Activated T-helper 1 cell treated with anti-CD3 and anti-CD28 coated beads, Interleukin-12 subunit alpha, Interleukin-12 subunit beta, Interleukin-2, Interleukin-4 antibody, amounts not matched to agents 30 ng/mL and 10 ng/mL and 1 ng/mL, durations not matched to agents 14 hours and 24 hours and 36 hours (primary cell): ENCODE measurements at places on chromosomes 2 and 18. TPM values are rescaled to one million over a fixed set of nuclear protein-coding genes. Genes with fewer than 3 reads are reported as not detected.

The RAB6C gene
- total RNA-seq: 0.07 TPM in 1 of 2 replicates, not detected in the other

DNA sequence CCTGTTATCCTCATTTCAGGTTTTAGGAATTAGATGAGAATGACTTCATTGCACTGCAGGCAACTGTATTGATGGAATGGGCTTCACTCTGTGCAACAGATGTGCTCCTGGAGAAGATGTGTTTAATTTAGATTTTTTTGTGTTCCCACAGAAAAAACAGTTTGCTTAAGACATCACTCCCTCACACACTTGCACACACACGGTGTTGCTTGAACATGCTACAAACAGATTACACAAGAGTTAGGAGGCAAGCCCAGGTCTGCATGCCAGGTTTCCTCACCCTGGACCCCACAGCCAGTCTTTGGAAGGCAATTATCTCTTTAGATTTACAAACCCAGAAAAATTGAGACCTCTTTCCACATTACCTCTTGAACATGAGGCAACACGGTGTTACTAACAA, 93.7 kb upstream of the KLHL29 start:
- no peak overlapping the region for H3K4me3 ChIP-seq
- H3K27ac ChIP-seq: no peak overlapping the region
- H3K4me1 ChIP-seq: no peaks in the 10 kb centered on the region
- no peak for DNase-seq

GRCh38 chr2:190407662-190408537, at the start of gene MFSD6:
MFSD6 (plus strand) TSS chr2:190408355; CDS start chr2:190436030, 27,675 bp downstream.
- H3K27me3 ChIP-seq: no peaks in the 10 kb centered on the region
- peaks cover 6% of the 10 kb centered on the region for H3K36me3 ChIP-seq
- H3K27ac ChIP-seq: peak within 1 kb of the TSS; percentile 94

DNA sequence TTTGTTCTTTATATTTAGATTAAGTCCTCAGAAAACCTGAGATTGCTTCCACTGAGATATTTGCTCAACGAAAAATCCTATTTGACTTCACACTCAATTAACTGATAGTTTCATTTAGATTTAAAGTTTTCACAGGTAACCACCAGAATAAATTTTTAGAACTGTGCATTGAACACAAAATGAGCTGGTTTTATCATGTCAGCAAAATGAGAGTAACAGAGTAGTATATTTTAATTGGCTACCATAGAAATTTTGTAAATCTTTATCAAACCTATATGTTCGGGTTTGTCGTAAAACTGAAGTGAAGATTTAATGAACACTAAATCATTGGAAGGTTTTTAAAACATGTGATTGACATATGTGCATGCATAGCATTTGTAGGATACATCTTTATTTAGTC, 32.7 kb upstream of the MFF start:
- no peaks in the 10 kb centered on the region for H3K27me3 ChIP-seq
- no peak overlapping the region for H3K4me3 ChIP-seq
- H3K27ac ChIP-seq: no peak overlapping the region
- H3K4me1 ChIP-seq: peaks cover 4% of the 10 kb centered on the region
- H3K36me3 ChIP-seq: no peaks in the 10 kb centered on the region

GRCh38 chr2:113124984-113125855, 2.2 kb upstream of the IL1RN start:
- H3K27ac ChIP-seq: no peak overlapping the region
- peaks cover 7% of the 10 kb centered on the region for H3K27me3 ChIP-seq
- no peaks in the 10 kb centered on the region for H3K36me3 ChIP-seq

The ABCB11 gene
- 0.02 TPM in 1 of 2 replicates, not detected in the other for total RNA-seq

The HOXD13 gene
- not detected in 2 replicates for total RNA-seq

DNA sequence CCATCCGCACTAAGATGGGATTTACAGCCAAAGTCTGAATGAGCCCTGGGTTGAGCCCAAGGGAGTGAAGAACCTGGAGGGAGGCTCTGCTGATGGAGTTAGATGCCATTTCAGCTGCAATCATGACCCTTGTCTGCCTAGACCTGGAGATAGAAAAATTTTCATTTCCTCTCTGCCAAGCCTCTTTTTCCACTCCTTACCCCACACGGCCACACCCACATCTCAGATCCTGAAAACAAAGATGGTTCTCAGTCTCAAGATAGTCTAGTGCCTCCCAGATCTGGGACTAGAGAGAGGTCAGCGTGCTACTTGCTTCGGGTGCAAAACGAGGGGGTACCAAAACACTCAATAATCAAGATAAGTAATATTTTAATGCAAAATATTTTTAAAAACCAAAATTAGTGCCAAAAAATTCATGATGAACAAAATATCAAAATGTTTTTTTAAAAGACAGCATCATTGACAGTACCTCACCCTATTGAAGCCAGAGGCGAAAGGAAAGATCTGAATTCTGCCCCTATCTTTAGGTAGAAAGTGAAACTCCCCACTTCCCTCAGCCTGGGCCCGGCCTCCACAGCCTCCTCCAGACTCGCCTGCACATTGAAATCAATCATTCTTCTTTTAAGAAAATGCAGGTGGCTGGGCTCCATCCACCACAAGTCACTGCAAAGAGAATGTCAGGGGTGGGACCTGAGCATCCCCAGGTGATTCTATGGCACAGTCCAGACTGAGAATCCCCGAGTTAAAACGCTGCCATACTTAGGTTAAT, 57.8 kb upstream of the GPR45 start:
- H3K27ac ChIP-seq: no peak overlapping the region
- no peaks in the 10 kb centered on the region for H3K27me3 ChIP-seq
- H3K36me3 ChIP-seq: no peaks in the 10 kb centered on the region
- DNase-seq: no peak
- H3K4me1 ChIP-seq: no peaks in the 10 kb centered on the region
- no peak overlapping the region for H3K4me3 ChIP-seq

DNA sequence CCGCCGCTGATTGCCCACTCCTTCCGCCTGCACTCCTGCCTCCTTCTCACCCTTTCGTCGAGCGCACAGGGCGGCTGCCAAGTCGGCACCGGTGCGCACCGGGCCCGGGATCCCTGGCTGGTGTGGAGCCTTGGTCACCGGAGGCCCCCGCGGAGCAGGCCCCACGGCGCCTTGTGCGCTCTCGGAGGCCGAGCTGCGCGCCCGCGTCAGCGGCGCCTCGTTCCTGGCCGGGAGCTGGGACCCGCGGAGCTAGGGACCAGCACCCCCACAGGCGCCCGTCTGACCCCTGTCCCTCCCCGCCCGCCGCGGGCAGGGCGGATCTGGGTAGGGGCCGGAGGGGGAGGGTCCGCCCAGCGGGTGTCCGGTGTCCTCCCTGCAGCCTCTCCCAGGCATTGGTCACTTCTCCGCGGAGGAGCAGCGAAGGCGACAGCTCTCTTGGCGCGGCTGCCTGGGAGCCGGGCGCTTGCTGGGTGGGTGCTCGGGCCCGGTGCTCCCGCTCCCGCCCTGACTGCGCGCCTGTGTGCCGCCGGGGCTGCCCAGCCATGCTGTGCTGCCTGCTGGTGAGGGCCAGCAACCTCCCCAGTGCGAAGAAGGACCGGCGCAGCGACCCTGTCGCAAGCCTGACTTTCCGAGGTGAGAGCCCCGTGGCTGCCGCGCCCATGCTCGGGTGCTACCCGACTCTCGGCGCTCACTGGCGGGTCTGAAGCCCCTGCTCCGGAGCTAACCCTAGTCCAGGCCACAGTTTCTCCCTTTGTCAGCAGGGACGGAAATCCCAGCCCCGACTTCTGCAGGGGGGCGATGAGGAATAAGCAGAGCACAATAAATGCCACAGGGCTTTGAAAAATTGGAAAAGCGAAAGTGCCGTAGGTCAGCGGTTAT, 13.2 kb downstream of the DYSF start:
- peak overlapping the region; percentile 78 for H3K4me3 ChIP-seq
- H3K36me3 ChIP-seq: no peaks in the 10 kb centered on the region
- no peak overlapping the region for H3K27ac ChIP-seq
- H3K27me3 ChIP-seq: peaks cover 36% of the 10 kb centered on the region
- no peak for DNase-seq

The LYG1 gene
- 1.5 and 1.7 TPM in 2 replicates for total RNA-seq

- peaks cover 13% of the 10 kb centered on the region for H3K4me1 ChIP-seq
- H3K36me3 ChIP-seq: peaks cover 10% of the 10 kb centered on the region
- peaks cover 9% of the 10 kb centered on the region for H3K27me3 ChIP-seq
- DNase-seq: no peak
- H3K4me3 ChIP-seq: no peak overlapping the region
- no peak overlapping the region for H3K27ac ChIP-seq
Measured at GRCh38 chr2:65045651-65046050, 10.6 kb upstream of the CEP68 start.

- H3K36me3 ChIP-seq: no peaks in the 10 kb centered on the region
- H3K4me3 ChIP-seq: no peak overlapping the region
- peaks cover 16% of the 10 kb centered on the region for H3K4me1 ChIP-seq
Measured at GRCh38 chr2:73101626-73102256, 11.0 kb downstream of the RAB11FIP5 start.

The RGPD3 gene
- 0.16 and 0.22 TPM in 2 replicates for total RNA-seq

The POU3F3 gene
- total RNA-seq: not detected in 2 replicates

- no peak overlapping the region for H3K4me3 ChIP-seq
- no peak overlapping the region for H3K27ac ChIP-seq
- H3K4me1 ChIP-seq: peaks cover 31% of the 10 kb centered on the region
- peaks cover 51% of the 10 kb centered on the region for H3K36me3 ChIP-seq
- no peak for DNase-seq
Measured at GRCh38 chr2:151478011-151478410, 68.3 kb downstream of the RIF1 start.

DNA sequence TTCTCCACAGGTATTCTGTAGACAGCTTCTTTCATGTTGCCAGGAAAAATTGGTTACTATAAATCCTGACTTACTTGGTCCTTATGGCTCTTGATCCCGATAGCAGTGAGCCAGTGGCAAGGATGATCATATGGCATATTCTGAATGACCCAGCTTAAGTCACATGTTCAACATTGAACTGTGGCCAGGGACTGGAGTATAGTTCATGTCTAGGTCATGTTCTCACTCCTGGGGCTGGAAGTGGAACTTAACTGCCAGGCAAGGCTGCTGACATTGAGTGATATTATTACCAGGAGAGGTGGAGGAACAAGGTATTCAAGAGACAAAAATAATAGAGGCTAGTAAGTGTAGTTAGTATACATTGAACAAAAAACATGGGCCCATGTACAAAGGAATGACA, 26.2 kb downstream of the R3HDM1 start:
- no peaks in the 10 kb centered on the region for H3K27me3 ChIP-seq
- H3K36me3 ChIP-seq: peaks cover 18% of the 10 kb centered on the region
- H3K4me1 ChIP-seq: peaks cover 7% of the 10 kb centered on the region
- DNase-seq: no peak

DNA sequence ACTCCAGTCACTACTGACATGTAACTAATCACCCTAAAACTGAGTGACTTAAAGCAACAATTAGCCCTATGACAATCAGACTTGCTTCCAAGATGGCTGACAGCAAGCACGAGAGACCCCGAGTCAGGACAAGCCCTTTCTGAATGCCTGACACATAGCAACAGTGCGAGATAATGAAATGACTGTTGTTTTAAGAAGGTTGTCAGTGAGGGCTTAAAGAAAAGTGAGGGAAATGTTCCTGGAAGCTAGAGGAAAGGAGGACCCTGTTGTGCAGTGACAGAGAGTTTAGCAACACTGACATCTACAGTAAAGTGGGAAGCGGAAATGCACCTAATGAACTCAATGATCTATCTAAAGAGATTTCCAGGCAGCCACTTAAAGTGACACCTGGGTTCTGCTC, 163.1 kb downstream of the STK39 start:
- no peaks in the 10 kb centered on the region for H3K27me3 ChIP-seq
- no peak overlapping the region for H3K27ac ChIP-seq
- peaks cover 17% of the 10 kb centered on the region for H3K4me1 ChIP-seq
- H3K36me3 ChIP-seq: peaks cover 14% of the 10 kb centered on the region

The IL36A gene
- total RNA-seq: not detected in 2 replicates

DNA sequence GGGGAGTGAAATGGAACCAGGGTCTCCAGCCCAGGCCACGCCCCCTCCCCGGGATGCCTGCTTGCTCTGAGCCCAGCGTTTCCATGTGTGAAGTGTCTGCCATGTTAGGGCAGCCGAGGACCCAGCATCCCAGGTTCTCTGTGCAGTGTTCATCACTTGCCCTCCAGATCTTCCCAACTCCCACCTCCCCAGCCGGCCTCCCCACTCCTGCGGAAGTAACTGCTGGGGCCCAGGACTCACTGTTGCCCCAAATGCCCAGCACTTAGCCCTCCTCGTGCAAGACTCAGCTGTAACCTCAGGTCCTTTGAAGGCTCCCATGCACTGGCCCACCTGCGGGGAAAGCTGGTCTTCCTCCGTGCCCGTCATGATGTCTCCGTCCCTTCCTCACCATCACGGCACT, 9.7 kb upstream of the PXDN start:
- H3K4me3 ChIP-seq: no peak overlapping the region
- H3K36me3 ChIP-seq: no peaks in the 10 kb centered on the region
- no peak overlapping the region for H3K27ac ChIP-seq
- no peaks in the 10 kb centered on the region for H3K27me3 ChIP-seq
- no peaks in the 10 kb centered on the region for H3K4me1 ChIP-seq
- DNase-seq: no peak

- H3K27me3 ChIP-seq: peaks cover 4% of the 10 kb centered on the region
- H3K4me3 ChIP-seq: no peak overlapping the region
- no peak overlapping the region for H3K27ac ChIP-seq
Measured at GRCh38 chr2:45774688-45775244, 123.3 kb downstream of the PRKCE start.

DNA sequence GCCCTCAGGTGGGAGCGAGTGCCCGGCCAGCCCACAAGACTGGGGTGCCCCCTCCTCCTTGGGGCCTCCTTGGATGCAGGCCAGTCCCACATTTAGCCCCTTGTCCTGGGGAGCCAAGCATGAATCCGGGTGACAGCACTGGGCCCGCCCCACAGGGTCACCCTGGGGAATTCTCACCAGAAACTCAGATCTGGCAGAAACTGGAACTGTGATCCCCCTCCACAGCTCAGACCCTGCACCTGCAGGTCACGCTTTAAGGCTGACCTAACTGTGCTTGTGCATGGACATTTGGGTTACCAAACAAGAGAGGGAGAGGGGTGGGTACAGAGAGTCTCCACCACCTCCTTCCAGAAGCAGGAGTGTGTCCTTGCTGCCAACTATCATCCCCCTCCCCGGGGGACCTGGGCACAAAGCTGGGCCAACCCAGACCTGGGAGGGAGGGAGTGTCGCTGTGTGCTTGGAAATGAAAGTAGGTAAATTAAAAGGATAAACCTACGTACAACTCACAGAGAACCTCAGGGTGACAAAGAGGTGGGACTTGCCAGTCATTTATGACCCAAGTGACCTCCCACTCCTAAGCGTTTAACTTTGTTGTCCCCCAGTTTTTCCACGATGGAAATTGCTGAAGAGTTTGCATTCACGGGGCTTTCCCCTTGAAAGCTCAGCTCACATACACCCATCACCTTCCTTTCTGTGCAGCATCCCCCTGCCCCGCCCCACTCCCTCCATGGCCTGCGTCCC, 9.1 kb downstream of the ITM2C start:
- H3K4me1 ChIP-seq: no peaks in the 10 kb centered on the region
- H3K27me3 ChIP-seq: peaks cover 18% of the 10 kb centered on the region
- DNase-seq: no peak
- no peak overlapping the region for H3K4me3 ChIP-seq

- peaks cover 5% of the 10 kb centered on the region for H3K4me1 ChIP-seq
- no peaks in the 10 kb centered on the region for H3K36me3 ChIP-seq
Measured at GRCh38 chr2:129255610-129256313, 723.7 kb upstream of the RAB6C start.
